ENCODE measurements at places on chromosomes 5 and 9.
A peak's percentile ranks its signal among the peaks of the same experiment; 100 is the strongest.

GRCh38 chr5:126446498-126447224, 23.5 kb downstream of the GRAMD2B start:
- no peak for DNase-seq

GRCh38 chr9:5089737-5090136, 95.7 kb downstream of the INSL6 start:
- DNase-seq = no peak

- peak; percentile 79 for DNase-seq
Observed at GRCh38 chr5:65262096-65262495, 219.6 kb downstream of the ADAMTS6 start.

GRCh38 chr5:139903795-139904565, 108.4 kb downstream of the PSD2 start:
- peak; percentile 86 for DNase-seq

- no peak for DNase-seq
Observed at GRCh38 chr9:19201899-19202891, 28.3 kb upstream of the DENND4C start.

GRCh38 chr5:16902846-16903245, 33.2 kb downstream of the MYO10 start:
- no peak for DNase-seq

GRCh38 chr5:43985411-43985810, 382.4 kb downstream of the NNT start:
- DNase-seq = no peak

- no peak for DNase-seq
Observed at GRCh38 chr9:6811436-6811835, 53.7 kb downstream of the KDM4C start.

DNA sequence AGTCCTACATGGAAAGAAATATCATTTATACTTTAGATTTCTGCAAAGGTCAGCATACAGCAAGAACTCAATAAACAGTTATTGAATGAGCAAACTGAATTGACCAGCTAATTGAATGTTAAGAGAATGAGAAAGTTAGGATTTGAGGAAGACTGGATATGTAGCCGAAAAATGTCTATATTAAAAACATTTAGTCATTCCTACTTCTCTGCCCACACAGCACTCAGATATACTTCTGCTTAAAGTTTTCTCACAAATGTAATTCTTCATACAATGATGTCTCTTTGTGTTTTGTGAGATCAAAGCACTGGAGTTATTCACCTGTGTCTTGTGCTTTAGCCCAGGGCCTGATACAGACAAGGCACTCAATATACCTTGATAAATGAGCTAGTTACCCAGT, 188.6 kb downstream of the PARP8 start:
- no peak for DNase-seq

GRCh38 chr9:35604578-35605350, at the start of gene TESK1:
TESK1 (plus strand) TSS chr9:35605262; CDS start chr9:35605620, 358 bp downstream.
- peak; percentile 83 for DNase-seq

DNA sequence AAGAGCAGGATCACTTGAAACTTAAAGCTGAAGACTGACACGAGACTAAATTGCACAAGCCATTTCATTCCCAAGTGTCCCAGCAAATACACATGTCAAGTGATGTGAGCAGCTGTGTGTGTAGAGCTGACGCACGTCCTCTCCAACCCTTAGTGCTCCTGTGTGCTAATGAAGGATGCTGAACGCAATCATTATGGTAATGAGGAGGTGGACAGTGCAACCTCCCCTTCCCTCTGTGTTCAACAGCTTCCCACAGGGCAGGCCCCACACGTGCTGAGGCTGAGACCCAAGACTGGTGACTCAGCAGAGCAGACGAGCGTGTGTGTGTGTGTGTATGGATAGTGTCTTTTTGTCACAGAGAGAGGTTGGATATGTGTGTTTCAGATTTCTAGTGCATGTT, 702.1 kb downstream of the SEMA5A start:
- peak; percentile 69 for DNase-seq

- peak; percentile 93 for DNase-seq
Observed at GRCh38 chr9:109640580-109641371, 139.2 kb upstream of the PALM2AKAP2 start.

DNA sequence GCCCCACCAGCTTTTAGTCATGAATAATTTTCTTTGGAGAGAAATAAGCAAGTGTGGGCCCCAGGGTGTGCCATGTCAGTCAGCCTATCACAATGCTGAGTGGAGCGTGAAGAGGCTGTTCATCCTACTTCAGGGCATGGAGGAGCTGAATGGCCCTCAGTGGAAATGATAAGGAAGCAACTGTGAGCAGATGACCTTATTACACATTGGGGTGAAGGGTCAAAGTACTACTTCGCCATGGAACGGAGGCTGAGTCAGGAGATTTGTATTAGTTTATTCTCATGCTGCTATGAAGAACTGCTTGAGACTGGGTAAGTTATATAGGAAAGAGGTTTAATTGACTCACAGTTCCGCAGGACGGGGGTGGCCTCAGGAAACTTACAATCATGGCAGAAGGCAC, 231.0 kb upstream of the ADAMTS16 start:
- DNase-seq = no peak

DNA sequence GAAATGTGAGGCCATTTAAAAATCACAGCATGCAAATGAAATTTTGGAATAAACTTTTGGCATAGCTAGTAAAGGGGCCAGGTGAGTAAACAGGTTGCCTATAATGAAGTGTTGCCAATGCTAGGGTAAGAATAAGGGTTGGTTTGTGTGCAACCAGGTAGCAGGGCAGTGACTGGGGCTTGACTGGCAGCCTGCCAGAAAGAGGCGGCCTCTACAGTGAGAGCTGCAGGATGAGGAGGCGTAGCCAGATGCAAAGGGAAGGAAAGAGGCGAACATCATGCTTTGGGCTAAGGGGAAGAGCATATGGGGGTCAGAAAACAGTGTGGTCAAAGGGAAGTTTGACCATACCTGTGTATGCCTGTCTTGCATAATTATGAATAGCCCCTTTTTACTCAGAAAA, 70.6 kb downstream of the MAST4 start:
- DNase-seq = no peak
